ENCODE measurements at places on chromosomes 1 and 21.

DNA sequence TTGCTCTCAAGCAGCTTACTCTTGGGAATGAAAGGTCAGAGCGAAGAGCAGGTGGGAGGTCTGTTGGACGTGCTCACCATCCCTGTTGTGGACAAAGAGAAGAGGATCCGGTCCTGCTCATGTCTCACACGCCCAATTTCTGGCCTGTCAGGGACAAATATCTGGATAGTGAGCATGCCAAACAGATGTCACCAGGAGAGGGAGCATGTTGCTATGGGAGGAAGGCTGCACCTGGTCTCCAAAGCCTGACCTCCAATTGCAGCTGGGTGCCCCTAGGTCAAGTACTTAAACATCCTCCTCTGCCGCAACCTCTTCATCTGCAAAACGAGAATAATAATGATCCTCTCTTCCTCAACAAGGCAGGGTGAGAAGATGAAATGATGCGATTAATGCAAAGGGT lies 53.4 kb downstream of the DMRTA2 start:
- H3K4me1 ChIP-seq, result no peaks in the 10 kb centered on the region
- H3K36me3 ChIP-seq, result no peaks in the 10 kb centered on the region
- no peak overlapping the region for H3K4me3 ChIP-seq
- H3K27me3 ChIP-seq, result no peaks in the 10 kb centered on the region
- no peak overlapping the region for H3K27ac ChIP-seq

DNA sequence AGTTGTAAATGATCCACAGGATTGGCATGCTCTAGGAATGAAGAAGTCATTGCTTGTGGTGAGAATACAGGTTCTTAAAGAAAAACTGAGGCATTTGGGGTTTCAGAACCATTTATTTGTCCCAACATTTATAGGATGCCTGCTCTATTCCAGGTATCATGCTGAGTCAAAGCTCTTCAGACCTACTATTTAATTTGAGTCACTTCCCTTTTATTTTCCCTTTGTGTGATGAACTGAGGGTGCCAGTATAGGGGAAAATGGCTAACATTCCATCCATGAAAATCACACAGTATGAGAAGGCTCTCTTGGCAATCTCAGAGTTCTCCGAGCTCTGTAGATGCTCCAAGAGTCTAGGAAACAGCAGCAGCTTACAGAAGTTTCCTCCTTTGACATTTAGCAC lies 110.4 kb downstream of the RNF220 start:
- no peak overlapping the region for H3K27ac ChIP-seq
- H3K36me3 ChIP-seq, result no peaks in the 10 kb centered on the region
- no peak for DNase-seq
- H3K27me3 ChIP-seq, result peaks cover 24% of the 10 kb centered on the region

- peaks cover 25% of the 10 kb centered on the region for H3K27me3 ChIP-seq
- no peak within 1 kb of the TSS for H3K4me3 ChIP-seq
- H3K36me3 ChIP-seq, result no peaks in the 10 kb centered on the region
- H3K4me1 ChIP-seq, result no peaks in the 10 kb centered on the region
- DNase-seq, result no peak
Measured at GRCh38 chr1:58576727-58577653, at the start of gene TACSTD2. TSS of gene TACSTD2 (minus strand) at chr1:58577252. CDS start at chr1:58577156, 96 bp downstream.

GRCh38 chr1:68329096-68329835 lies 96.9 kb upstream of the WLS start:
- peaks cover 20% of the 10 kb centered on the region for H3K4me1 ChIP-seq
- peak; percentile 25 for DNase-seq
- no peaks in the 10 kb centered on the region for H3K36me3 ChIP-seq
- no peak overlapping the region for H3K27ac ChIP-seq
- H3K27me3 ChIP-seq, result no peaks in the 10 kb centered on the region

Measured in fibroblast of lung (primary cell).